ENCODE measurements at places on chromosomes 11 and 22.

DNA sequence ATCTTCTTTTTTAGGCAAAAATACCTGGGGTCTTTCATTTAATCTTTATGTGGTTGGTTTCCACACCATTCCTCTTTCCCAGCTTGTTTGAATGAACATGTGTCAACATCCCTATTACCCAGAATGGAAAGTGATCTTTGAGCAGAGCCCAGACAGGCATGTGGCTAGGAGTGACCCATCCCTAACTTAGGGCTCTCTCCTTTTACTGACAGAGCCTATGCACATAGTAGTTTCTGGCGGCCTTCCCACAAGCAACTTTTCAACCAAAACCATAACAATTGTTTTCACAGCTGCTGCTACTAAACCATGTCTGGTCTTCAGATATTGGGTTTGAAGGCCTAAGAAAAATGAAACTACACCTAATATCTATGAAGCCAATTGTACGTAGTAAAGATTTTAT is 107.5 kb downstream of the TENM4 start:
- no peak for DNase-seq

DNA sequence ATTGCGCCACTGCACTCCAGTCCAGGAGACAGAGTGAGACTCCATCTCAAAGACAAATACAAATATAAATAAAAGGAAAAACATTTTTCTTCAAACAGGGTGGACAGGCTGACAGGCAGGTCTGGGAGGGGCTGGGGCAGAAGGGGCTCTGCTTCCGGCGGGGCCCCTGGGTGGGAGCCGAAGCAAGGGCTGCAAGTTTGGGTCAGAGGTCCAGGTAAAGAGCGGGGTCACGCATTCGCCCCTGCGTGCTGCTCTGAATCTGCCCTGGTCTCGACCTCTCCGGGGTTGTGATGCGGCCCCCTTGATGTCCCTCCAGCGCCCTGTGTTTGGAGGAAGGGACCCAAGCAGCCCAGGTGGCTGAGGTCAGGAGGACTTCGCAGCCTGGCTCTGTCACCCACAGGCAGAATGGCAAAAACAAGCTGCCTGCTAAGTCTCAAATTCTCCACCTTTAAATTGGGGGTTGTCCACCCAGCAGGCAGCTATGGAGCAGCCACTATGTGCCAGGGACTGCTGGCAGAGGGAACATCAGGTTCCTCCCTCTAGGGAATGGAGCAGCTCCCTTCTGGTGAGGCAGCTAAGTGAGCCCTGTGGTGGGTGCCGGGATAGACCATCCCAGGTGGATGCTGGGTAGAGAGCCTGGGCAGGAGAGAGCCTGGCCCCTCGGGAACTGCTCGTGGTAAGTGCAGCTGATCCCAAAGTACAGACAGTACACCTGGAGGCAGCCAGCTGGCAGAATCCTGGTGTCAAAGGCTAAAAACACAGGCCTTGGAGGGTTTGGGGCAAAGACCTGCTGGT is 10.3 kb upstream of the PHF21B start:
- no peak for DNase-seq

- DNase-seq, result no peak
Observed at GRCh38 chr11:2701898-2702434, 2.2 kb upstream of the KCNQ1OT1 start.

GRCh38 chr11:71214553-71215424 is 37.6 kb downstream of the SHANK2 start:
- no peak for DNase-seq

DNA sequence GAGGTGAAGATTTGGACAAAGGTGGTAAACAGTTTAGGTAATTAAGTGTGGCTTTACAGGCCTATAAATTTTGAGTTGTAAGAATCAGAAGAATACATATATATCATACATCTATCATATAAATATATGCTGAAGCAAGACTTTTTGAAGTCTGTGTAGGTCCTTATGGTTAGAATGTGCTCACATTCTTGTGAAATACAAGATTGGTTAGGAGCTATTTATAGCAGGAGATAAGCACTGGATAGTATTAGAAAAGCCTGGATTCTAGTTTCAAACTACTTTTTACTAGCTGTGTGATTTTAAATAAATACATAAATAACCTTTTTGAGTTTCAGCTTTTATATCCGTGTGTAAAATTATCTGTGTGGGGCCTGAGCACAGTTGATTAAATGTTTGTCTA is 42.3 kb downstream of the ANKRD42 start:
- DNase-seq, result no peak

DNA sequence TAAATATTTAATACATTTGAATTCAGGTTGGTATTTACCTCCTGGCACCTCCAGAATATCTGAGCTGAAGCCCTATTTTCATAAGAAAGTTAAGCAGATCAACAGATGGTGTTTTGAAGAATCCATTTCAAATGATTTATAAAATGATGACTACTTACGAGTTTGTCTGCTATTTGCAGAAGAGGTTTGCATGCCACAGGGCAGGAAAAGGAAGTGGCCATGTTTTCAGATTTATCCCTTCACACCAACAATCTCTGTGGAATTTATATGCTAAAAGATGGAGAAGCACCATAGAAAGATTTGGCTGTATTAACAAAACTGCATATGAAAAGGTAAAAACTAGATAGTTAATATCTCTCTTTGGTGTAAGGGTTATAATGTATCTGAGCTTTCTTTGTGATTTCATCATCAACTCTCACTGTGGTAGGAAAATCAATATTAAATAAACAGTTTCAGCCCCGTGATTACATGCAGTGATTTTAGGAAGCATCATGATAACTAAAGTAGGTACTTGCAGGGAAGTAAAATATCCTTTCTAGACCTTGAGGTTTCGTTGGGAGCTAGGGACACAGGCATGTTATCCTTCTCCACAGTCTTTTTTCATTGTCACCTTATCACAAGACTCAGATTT is 2.6 kb downstream of the BMAL1 start:
- no peak for DNase-seq

DNA sequence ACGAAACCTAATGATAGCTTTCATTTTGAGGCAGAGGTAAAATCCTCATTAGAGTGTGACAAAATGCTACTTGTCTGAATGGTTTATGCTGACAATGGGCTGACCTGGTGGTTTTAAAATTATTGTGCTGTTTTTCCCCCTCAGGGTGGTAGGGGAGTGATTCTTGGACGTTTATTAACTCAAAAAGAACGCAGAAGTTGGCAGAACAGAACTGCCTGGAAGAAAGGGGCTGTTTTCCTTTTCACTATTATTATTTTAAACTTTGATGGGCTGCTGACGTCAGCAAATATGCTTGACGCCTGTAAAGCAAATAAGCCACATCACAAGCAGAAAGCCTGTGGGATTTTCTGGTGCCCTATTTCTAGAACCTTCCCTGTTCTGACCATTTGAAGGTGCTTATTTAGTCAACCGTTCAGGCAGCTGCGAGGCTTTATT is 4.0 kb downstream of the RASSF10 start:
- no peak for DNase-seq

DNA sequence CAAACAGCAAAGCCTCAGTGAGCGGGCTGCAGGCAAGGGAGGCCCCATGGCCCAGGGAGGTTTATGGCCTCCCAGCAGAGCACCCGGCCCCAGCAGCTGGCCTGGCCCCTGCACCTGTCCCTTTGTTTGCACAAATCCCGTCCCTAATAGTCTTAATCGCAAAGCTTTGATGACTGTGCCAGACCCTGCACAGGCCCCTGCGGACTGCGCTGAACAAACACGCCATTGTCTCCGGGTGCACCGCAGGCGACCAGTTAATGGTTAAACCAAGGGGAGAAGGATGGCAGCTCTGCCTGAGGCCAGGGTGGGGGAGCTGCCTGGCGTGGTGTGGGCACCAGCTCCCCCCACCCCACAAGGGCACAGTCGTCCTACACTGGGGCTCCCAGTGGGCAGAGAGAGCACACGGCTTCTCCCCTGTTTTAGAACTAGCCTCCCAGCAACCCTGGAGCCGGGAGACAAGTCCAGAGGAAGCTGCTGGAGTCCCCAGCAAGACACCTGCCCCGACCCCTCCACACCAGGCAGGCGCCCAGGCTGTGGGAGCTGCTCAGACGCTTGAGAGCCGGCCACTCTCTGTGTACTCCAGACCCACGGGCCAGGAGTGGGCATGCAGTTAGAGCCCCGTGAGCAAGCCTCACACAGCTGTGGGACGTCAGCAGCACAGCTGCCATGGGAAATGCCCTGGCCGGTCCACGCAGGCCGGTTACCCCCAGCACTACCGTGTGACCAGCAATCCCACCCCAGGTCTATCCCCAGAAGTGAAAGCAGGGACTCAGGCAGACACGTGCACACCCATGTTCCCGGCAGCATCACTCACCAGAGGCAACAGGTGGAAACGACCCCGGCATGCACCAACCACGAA is 39.7 kb upstream of the TH start:
- no peak for DNase-seq

DNA sequence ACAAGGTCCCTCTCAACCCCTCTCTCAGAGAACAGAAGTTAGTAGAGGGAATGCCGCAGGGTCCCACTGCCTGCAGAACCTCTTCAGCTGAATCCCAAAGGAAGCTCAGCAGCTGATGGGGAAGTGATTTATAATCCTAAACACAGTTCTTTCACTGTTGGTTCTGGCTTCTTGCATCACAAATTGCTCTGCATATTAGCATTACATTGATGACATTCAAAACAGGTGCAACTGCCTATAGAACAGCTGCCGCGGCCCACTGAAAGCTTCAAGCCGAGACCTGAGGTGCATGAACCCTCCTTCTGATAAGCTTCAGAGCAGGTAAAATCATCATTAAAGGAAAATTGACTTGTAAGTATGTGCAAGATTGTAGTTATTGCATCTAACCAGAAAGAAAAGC is 75.2 kb upstream of the KIRREL3 start:
- no peak for DNase-seq

DNA sequence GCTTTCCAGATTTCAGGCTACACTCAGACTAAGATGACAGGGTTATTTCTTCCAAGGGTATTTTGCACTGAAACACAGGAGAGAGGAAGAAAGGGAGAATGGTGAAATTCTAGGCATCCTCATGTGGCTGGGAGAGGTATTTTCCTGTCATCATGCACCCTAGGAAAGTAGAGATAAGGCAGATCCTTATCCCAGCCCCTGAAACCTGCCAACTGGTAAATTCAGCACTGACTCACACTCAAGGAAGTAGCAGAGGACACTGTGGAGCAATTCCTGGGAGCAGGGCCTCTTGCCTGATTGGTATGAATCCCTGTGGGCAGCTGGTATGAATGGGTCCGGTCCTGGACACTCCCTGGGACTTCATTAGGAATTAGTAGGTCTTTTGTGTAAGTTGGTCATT is 37.6 kb upstream of the SLC5A1 start:
- no peak for DNase-seq

- no peak for DNase-seq
Observed at GRCh38 chr11:31799435-31800397, 11.4 kb downstream of the PAX6 start.

DNA sequence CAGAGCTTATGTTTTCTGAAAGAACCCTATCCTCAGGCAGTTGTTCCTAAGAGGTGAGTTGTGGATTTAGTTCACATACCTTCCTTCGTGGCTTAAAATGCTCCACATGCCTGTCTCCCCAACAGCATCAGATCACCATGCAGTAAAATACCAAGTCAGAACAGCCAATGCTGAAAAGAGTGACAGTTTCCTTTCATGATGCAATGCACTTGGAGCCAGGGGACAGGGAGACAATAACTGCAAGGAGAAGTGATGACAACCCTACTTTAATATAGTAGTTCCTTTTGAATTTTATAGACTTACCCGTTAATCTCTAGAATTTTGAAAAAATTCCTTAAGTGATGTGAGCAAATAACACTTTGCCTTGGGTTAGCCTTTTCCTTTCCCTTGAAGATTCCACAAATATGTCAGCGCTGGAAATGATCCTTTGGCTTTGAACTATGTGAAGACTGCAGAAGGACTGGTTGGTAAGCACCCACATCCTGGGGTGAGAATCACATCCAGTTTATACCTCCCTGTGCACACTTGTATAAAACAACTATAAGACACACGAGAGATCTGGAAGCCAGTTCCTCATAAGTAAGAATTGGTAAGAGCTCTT is 71.2 kb downstream of the PIWIL4 start:
- DNase-seq, result no peak

- DNase-seq, result no peak
Observed at GRCh38 chr11:23755076-23755475, 741.8 kb upstream of the LUZP2 start.

DNA sequence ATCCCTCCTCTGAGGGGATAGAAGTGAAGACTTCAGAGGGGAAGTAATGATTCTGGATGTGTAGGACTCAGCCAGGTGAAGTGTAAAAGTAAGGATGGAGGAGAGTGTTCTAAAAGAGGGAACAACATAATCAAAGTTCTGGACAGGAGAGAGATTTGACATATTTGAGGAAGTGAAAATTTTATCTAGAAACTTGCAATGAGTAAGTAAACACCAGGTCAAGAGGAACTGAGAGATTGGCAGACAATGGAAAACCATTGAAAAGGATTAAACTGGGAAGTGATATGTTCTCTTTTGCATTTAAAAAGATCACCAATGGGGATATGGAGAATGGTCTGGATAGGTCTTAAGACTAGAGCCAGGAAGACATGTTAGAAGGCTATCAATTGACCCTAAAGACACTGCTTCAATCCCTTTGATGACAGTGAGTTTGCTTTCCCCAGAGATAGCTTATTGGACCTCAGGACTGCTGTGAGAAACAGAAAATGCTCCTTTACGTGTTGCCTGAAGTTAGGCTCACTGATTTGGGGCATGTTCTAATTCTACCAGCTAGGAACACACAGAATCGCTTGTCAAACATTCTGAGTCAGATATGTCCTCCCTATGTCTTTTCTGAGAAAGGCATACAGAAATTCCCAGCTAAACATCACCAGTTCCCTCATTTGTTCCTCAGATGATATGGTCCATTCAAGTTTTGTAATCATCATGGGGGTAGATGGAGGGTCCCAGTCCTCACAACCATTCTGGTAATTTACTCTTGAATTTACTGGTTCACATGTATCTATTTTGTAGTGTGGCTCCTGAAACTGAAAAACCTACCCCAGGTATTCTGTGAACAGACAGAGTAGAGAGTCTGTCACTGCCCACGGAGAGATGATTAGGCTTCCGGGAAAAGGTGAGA is 144.9 kb downstream of the MAML2 start:
- peak; percentile 45 for DNase-seq

- peak; percentile 92 for DNase-seq
Observed at GRCh38 chr11:61834278-61835048, 6.4 kb downstream of the FADS2 start.
